CD8-positive, alpha-beta memory T cell (primary cell): ENCODE measurements at places on chromosomes 16 and 17. TPM values are rescaled to one million over a fixed set of nuclear protein-coding genes. Genes with fewer than 3 reads are reported as not detected.

The GRAP gene
- 10.1 TPM for total RNA-seq

The IRF8 gene
- 19.2 TPM for total RNA-seq

The KCNG4 gene
- not detected for total RNA-seq

The ATMIN gene
- total RNA-seq: 30.5 TPM

The CASKIN1 gene
- total RNA-seq: 0.13 TPM

DNA sequence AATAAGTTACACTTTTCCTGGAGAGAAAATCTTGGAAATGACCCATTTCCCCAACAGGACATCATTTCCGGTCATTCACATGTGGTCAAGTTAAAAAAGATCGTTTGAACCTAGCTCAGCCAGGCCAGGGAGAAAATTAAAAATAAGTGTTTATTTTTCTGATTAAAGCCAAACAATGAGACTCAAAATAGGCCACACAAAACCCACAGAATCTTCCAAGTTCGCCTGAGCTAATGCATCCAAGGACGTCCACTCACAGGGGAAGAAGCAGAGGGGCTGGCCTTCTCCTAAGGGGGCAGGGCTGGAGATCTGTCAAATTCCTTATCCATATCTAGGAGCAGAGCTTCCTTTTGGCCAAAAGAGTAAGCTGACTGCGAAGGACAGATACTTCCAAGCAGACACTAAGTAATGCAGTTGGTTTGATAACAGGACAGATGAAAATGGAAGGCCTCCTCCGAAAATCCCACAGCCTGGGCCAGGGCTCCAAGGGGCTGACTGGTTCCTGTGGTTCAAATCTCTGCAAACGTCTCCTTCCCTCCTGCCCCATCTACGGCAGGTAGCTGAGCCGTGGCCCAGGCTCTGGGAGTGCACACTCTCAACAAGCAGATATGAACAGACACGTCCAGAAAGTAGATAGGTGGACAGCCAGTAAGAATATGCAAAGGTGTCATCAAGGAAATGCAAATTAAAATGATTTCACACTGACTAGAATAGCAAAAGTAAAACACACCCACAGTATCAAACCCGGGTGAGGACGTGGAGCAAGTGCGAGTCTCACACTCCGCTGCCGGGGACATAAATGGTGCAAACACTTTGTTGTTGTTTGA is 98.5 kb downstream of the MRM3 start:
- H3K27ac ChIP-seq: no peak overlapping the region
- H3K36me3 ChIP-seq: no peaks in the 10 kb centered on the region
- no peak for DNase-seq

GRCh38 chr17:81967244-81967532 is 6.2 kb upstream of the NOTUM start:
- peak overlapping the region; percentile 54 for H3K4me3 ChIP-seq
- H3K4me1 ChIP-seq: peaks cover 23% of the 10 kb centered on the region
- H3K27me3 ChIP-seq: no peaks in the 10 kb centered on the region
- no peak overlapping the region for H3K27ac ChIP-seq

DNA sequence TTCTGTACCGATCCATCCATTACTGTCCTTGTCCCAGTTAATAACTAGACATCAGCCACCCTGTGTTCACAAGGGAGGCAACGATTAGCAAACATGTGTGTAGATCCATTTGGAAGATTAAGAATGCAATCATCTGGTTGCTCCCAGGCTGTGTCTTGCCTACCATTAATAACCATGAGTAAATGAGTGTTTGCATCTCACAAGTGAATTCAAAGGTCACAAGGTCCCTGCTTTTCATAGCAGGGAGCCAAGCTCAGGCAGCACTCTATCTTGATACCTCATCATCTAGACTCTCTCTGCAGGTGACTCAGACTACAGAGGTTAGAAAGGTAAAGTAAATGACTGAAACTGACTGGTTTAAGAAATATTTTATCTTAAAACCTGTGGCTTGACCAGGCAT is 25.3 kb downstream of the VWA3A start:
- no peak overlapping the region for H3K27ac ChIP-seq
- no peak overlapping the region for H3K4me3 ChIP-seq
- H3K4me1 ChIP-seq: no peaks in the 10 kb centered on the region

GRCh38 chr17:20965492-20965891 is 77.3 kb downstream of the USP22 start:
- no peak for DNase-seq
- H3K4me3 ChIP-seq: no peak overlapping the region
- H3K36me3 ChIP-seq: no peaks in the 10 kb centered on the region
- H3K27ac ChIP-seq: no peak overlapping the region
- no peaks in the 10 kb centered on the region for H3K4me1 ChIP-seq
- no peaks in the 10 kb centered on the region for H3K27me3 ChIP-seq

GRCh38 chr17:4969047-4969550 is 1.5 kb upstream of the SPAG7 start:
- peaks cover 20% of the 10 kb centered on the region for H3K4me1 ChIP-seq
- H3K27ac ChIP-seq: peak overlapping the region; percentile 59
- H3K4me3 ChIP-seq: no peak overlapping the region
- DNase-seq: no peak

DNA sequence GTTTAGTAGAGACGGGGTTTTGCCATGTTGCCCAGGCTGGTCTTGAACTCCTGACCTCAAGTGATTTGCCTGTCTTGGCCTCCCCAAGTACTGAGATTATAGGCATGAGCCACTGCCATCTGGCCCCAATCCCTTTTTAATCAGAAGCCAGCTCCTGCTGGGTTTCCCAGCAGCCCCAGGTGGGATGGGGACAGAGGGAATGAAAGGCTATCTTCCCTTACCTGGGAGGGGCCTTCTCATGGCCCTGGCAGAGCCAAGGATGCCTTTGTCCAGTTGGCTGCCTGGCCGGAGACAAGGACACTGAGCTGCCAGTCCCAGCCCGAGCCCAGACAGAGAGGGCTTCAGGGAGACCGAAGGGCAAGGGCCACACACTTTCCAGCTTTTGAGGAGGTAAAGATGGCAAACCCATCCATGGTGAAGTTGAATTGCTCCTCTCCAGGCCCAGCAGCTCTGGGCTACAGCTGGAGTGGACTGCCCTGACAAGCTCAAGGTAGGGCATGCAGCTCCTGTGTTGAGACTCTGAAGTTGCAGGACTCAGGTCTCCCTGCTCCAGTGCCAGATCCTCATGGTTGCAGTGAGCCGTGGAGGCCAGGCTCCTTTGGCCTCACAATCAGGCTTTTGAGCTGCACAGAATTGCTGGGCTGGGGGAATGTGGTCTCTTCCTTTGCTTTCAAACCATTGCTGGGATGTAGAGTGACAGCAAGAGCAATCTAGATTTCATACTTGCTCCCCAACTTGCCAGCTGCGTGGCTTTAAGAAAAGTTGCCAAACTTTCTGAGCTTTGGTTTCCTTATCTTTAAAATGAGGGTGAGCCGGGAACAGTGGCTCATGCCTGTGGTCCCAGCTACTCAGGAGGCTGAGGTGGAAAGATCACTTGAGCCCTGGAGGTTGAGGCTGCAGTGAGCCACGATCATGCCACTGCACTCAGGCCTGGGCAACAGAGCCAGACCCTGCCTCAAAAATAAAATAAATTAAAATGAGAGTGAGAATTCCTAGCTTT is 44.5 kb upstream of the IL34 start:
- no peak overlapping the region for H3K27ac ChIP-seq
- no peak for DNase-seq

DNA sequence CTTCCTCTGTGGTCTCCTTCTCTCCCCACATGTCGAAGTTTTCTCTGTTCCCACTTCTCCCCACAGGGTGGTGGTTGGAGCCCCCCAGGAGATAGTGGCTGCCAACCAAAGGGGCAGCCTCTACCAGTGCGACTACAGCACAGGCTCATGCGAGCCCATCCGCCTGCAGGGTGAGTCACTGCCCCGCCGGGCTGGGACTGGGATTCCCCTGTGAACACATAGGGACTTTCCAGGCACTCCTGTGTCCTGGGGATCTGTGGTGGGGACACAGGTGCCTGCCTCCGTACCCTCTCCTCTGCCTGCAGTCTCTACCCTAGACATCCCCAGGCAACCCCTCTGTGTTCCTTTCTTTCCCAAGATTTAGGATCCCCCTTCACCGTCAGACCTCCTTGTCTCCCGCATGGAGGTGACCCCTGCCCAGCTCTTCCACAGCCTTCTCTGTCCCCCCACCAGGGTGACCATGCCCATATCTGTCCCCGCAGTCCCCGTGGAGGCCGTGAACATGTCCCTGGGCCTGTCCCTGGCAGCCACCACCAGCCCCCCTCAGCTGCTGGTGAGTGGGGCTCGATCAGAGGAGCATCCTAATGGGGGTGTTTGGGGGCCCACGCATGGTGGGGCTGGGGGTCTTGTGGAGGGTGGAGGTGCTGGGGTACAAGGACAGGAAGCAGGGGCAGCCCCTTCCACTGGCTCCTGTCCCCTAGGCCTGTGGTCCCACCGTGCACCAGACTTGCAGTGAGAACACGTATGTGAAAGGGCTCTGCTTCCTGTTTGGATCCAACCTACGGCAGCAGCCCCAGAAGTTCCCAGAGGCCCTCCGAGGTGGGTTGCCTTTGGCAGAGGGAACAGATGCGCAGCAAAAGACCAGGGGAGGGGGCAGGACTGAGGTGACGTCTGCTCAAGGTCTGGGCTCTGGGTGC is 5.8 kb downstream of the ITGAM start:
- H3K27me3 ChIP-seq: no peaks in the 10 kb centered on the region
- H3K27ac ChIP-seq: no peak overlapping the region
- H3K4me3 ChIP-seq: no peak overlapping the region
- peaks cover 17% of the 10 kb centered on the region for H3K4me1 ChIP-seq
- H3K36me3 ChIP-seq: no peaks in the 10 kb centered on the region
- peak; percentile 76 for DNase-seq

DNA sequence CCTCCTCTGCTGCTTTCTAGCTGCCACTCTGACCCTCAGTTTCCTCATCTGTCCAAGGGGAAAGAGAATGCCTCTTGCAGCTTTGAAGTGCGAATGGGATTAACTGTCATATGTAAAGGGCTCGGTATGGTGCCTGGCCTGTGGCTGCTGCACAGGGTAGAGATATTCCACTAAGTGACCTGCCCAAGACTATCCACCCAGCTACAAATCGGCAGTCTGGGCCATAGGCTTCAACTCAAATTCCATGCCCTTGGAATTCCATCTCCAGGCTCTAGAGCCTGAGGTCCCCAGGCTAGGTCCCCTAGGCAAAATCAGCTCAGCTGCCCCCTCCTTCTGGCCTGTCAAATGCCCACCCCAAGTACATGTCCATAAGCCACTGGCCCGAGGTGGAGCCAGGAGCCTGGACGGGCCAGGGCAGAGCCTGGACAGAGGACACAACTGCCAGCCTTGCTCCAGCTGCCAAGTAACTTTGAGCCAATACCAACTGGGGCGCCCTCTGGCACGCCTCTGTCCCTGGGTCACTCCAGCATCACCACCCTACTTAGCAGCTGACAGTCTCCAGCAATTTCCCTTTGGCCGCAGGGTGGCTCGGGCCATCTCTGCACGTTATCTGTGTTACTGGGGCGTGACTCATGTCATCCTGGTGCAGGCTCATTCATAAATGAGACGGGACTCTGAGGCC is 57.2 kb downstream of the SDK2 start:
- peaks cover 28% of the 10 kb centered on the region for H3K4me1 ChIP-seq
- H3K27me3 ChIP-seq: no peaks in the 10 kb centered on the region
- no peak for DNase-seq
- H3K27ac ChIP-seq: no peak overlapping the region
- no peaks in the 10 kb centered on the region for H3K36me3 ChIP-seq
- H3K4me3 ChIP-seq: no peak overlapping the region

DNA sequence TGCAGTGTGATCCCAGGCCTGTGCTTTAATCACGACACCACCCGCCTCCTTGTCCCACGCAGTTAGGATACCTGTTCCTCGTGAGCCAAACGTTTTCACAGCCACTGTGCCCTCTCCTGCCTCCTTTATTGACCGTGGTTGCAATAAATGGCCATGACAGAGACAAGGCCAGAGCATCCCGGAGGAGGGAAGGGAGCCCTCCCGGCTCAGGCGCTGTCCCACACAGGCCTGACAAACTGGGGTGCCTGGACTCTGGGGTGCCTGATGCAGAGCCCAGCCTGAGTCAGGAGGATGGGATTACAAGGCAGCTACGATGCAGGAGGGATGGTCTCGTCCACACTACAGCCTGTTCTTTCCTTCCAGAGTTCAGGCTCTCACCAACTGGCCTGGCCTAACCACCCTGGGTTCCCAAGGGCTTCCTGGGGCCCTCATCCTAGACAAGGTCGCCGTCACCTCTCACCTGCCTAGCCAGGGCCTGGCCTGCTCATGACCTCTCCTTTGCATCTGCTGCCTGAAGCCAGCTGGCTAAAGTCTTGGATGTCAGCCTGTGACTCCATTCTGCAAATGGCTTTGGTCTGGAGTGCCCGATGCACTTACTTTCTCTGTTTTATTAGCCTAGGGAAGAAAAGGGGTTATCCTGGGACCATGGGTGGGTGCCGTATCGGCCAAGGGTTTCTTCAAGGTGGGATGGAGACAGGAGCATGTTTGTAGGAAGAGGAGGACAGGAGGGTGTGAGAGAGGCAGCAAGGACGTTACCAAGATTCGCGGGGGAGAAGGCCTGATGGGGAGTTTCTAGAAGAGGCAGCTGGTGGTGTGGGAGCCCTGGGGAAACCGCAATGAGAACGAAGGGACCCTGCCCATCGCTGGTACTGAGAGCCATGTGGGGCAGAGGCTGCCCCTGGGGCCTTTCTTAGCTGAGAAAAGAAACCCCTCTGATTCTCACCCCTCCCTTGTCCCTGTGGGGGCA is 234.3 kb upstream of the TNRC6C start:
- no peak overlapping the region for H3K27ac ChIP-seq
- no peaks in the 10 kb centered on the region for H3K27me3 ChIP-seq
- no peaks in the 10 kb centered on the region for H3K36me3 ChIP-seq
- no peak for DNase-seq

DNA sequence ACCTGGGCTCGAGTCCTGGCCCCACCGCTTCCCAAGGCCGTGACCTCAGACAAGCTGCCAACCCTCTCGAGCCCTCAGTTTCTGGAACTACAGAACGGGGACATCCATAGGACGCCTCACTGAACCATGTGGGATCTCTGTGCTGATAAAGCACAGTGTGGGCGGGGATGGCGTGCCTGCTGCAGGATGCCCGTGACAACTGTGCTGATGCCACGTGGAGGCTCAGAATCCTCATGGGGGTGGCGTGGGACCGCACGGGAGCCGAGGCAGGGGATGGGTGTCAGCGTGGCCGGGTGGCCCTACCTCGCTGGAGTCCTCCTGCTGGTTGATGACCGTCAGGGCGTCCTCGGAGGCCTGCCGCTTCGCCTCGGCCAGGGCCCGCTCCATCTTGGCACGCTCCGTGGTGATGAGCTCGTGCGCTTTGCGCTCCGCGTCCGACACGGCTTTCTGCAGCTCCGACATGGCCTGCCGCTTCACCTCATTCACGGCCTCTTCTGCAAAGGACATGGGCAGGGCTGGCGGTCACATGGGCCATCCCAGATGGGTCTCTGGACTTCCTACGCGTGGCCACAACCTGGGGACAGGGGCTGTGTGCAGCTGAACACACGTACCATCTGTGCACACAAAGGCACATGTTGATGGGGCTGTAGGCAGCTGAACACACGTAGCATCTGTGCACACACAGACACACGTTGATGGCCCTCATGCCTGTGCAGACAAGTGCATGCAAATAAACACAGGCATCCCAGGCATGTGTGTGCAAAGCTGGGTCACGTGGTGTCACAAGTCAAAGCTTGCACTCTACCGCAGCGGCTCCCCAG is 12.7 kb upstream of the PABPN1L start:
- H3K36me3 ChIP-seq: no peaks in the 10 kb centered on the region
- H3K27ac ChIP-seq: no peak overlapping the region
- H3K4me1 ChIP-seq: no peaks in the 10 kb centered on the region
- H3K4me3 ChIP-seq: no peak overlapping the region
- no peak for DNase-seq
